ENCODE measurements at places on chromosomes 1 and 21. TPM values are rescaled to one million over a fixed set of nuclear protein-coding genes. Genes with fewer than 3 reads are reported as not detected.

The SAMSN1 gene
- not detected for total RNA-seq

The RPE65 gene
- total RNA-seq = not detected

The ZNF593OS gene
- total RNA-seq = not detected

The SLC45A3 gene
- 3.0 TPM for total RNA-seq

The CTTNBP2NL gene
- total RNA-seq = 11.5 TPM

The HENMT1 gene
- 6.7 TPM for total RNA-seq

The NUCKS1 gene
- 72.4 TPM for total RNA-seq

The PAQR6 gene
- total RNA-seq = 0.30 TPM

The PIK3R3 gene
- 3.3 TPM for total RNA-seq

The BMP8A gene
- 0.16 TPM for total RNA-seq

The GPA33 gene
- not detected for total RNA-seq

The OR2T35 gene
- not detected for total RNA-seq

The MPL gene
- total RNA-seq = 0.34 TPM

The G0S2 gene
- 961 TPM for total RNA-seq

The S100A1 gene
- total RNA-seq = not detected

The OR2T29 gene
- not detected for total RNA-seq

The ADGRL4 gene
- total RNA-seq = not detected

The SPRR2D gene
- 1.2 TPM for total RNA-seq

The EXTL1 gene
- total RNA-seq = not detected

The MYOG gene
- total RNA-seq = not detected

The NR1I3 gene
- total RNA-seq = not detected

The TMEM35B gene
- 44.0 TPM for total RNA-seq

The C1orf226 gene
- 0.08 TPM for total RNA-seq

The ELF3 gene
- not detected for total RNA-seq

The LCE3E gene
- total RNA-seq = 1.6 TPM

The SLC9C2 gene
- total RNA-seq = not detected

The FGR gene
- total RNA-seq = not detected

The C1orf141 gene
- total RNA-seq = not detected

The MRPS21 gene
- 53.0 TPM for total RNA-seq

The GJA4 gene
- not detected for total RNA-seq

The NCMAP gene
- total RNA-seq = not detected

The AUNIP gene
- total RNA-seq = 5.2 TPM

The HSD3B2 gene
- not detected for total RNA-seq

The NCF2 gene
- total RNA-seq = 1.5 TPM

The AGT gene
- total RNA-seq = not detected

The FRRS1 gene
- total RNA-seq = 8.5 TPM

Measured in hair follicular keratinocyte (primary cell).